ENCODE measurements at places on chromosomes 3 and 15.
A peak's percentile ranks its signal among the peaks of the same experiment; 100 is the strongest.

- no peak for DNase-seq
Observed at GRCh38 chr15:67148196-67148701, 82.8 kb downstream of the SMAD3 start.

DNA sequence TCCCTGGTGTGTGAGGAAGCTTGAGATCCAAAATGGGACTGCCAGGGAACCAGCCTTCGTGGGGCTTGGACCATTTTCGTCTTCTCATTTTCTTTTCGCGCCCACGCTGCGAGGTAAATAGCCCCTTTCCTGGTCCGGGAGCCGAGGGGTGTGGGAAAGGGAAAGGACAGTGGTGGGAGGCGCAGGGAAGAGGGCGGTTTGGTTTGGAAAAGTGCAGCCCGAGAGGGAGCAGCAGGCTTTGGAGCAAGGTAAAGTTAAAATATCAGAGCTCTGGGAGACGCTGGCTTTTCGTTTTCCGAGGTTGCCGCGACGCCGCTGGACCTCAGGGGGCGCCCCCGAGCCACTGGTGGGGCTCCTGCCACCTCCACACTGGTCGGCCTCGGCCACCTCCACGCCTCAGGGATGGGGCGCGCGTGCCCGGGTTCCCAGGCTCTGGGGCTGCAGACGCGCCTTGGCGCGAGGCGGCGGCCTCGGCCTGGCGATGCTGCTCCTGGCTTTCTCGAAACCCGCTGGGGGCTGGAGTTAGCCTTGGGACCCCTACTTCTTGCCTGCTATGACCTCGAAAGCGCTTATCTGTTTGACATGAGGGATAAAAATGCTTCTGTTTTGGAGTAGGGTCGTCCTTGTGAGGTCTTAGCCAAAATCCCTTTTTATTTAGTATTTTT, 3.2 kb downstream of the PTPRG start:
- peak; percentile 30 for DNase-seq

- DNase-seq = no peak
Observed at GRCh38 chr15:78048628-78048920, 28.9 kb downstream of the TBC1D2B start.

DNA sequence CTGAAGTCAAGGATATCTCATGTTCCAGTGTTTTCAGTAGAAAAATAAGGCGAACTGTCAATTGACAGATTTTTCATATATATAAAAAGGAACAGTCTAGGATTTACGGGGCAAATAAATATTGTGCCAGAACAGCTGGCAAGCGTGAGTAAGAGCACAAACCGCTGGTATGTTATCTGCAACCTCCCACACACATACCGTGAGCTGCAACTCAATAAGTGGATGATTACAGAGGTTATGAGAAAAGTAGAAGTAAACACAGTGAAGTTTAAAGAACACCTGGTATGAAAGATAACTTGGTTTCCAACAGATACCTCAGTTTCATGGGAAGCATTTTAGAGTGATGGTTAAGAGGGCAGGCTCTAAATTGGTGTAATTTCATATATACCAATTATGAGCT, 733.4 kb downstream of the TUSC7 start:
- DNase-seq = no peak

- DNase-seq = no peak
Observed at GRCh38 chr3:50417637-50418033, 58.3 kb upstream of the TMEM115 start.
